ENCODE measurements at places on chromosomes 16 and 17.

- no peaks in the 10 kb centered on the region for H3K4me1 ChIP-seq
- no peak for DNase-seq
- H3K36me3 ChIP-seq: no peaks in the 10 kb centered on the region
- H3K27ac ChIP-seq: no peak overlapping the region
- H3K27me3 ChIP-seq: no peaks in the 10 kb centered on the region
These were observed 6.1 kb downstream of the KIF19 start for GRCh38 chr17:74332017-74332650.

DNA sequence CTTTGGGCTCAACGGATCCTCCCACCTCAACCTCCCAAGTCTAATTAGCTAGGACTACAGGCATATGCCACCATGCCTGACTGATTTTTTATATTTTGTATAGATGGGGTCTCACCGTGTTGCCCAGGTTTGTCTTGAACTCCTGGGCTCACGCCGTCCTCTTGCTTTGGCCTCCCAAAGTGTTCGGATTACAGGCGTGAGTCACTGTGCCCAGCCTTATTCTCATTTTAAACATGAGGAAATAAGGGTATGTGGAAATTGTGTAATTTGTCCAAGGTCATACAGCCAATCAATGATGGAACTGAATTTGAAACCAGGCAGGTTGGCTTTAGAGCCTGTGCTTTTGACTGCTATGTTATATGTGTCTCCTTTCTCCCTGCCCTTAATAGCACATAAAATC, 27.4 kb upstream of the AQP8 start:
- no peak overlapping the region for H3K27ac ChIP-seq
- no peaks in the 10 kb centered on the region for H3K36me3 ChIP-seq
- no peak overlapping the region for H3K4me3 ChIP-seq

- peaks cover 13% of the 10 kb centered on the region for H3K4me1 ChIP-seq
- peak overlapping the region; percentile 20 for H3K4me3 ChIP-seq
- peak; percentile 94 for DNase-seq
- H3K36me3 ChIP-seq: no peaks in the 10 kb centered on the region
- peak overlapping the region; percentile 86 for H3K27ac ChIP-seq
These were observed 2.3 kb upstream of the BORCS6 start for GRCh38 chr17:8192070-8192815.

GRCh38 chr16:11737713-11738112, 4.9 kb downstream of the TXNDC11 start:
- H3K4me1 ChIP-seq: peaks cover 4% of the 10 kb centered on the region
- DNase-seq: no peak
- H3K36me3 ChIP-seq: no peaks in the 10 kb centered on the region
- no peak overlapping the region for H3K4me3 ChIP-seq
- no peak overlapping the region for H3K27ac ChIP-seq
- no peaks in the 10 kb centered on the region for H3K27me3 ChIP-seq

DNA sequence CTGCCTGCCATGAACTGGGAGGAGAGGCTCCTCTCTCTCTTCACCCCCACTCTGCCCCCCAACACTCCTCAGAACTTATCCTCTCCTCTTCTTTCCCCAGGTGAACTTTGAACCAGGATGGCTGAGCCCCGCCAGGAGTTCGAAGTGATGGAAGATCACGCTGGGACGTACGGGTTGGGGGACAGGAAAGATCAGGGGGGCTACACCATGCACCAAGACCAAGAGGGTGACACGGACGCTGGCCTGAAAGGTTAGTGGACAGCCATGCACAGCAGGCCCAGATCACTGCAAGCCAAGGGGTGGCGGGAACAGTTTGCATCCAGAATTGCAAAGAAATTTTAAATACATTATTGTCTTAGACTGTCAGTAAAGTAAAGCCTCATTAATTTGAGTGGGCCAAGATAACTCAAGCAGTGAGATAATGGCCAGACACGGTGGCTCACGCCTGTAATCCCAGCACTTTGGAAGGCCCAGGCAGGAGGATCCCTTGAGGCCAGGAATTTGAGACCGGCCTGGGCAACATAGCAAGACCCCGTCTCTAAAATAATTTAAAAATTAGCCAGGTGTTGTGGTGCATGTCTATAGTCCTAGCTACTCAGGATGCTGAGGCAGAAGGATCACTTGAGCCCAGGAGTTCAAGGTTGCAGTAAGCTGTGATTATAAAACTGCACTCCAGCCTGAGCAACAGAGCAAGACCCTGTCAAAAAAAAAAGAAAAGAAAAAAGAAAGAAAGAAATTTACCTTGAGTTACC, 36.7 kb upstream of the STH start:
- no peak overlapping the region for H3K27ac ChIP-seq
- no peaks in the 10 kb centered on the region for H3K36me3 ChIP-seq
- H3K27me3 ChIP-seq: no peaks in the 10 kb centered on the region
